ENCODE measurements at places on chromosomes 12 and 14. TPM values are rescaled to one million over a fixed set of nuclear protein-coding genes. Genes with fewer than 3 reads are reported as not detected.

DNA sequence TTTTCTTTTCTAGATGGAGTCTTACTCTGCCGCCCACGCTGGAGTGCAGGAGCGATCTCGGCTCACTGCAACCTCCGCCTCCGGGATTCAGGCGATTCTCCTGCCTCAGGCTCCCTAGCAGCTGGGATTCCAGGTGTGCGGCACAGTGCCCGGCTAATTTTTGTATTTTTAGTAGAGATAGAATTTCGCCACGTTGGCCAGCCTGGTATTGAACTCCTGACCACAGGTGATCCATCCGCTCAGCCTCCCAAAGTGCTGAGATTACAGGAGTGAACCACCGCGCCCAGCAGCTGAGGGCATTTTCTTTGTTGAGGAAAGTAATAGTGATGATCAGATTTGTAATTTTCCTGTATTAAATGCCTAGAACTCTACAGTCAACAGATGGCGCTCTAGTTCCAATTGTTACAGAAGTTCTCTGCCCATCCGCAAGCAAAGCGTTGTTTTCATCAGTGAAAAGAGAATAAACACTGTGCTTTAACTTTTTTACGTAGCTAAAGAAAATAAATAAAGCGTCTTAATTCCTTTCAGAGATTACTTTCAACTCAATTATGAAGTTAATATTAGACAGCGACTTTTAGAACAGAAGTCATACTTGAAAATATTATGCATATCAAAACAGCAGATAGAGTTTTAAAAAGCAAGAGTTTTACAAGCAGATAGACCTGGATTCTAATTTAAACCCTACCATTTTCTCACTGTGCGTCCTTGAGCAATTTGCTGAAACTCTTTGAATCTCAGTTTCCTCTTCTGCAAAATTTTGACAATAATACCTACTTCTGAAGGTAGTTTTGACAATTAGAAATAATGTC is 335.1 kb downstream of the DUSP6 start:
- H3K4me1 ChIP-seq: peaks cover 6% of the 10 kb centered on the region
- no peak overlapping the region for H3K27ac ChIP-seq
- peak overlapping the region; percentile 66 for H3K4me3 ChIP-seq
- H3K36me3 ChIP-seq: no peaks in the 10 kb centered on the region
- peak; percentile 11 for DNase-seq

DNA sequence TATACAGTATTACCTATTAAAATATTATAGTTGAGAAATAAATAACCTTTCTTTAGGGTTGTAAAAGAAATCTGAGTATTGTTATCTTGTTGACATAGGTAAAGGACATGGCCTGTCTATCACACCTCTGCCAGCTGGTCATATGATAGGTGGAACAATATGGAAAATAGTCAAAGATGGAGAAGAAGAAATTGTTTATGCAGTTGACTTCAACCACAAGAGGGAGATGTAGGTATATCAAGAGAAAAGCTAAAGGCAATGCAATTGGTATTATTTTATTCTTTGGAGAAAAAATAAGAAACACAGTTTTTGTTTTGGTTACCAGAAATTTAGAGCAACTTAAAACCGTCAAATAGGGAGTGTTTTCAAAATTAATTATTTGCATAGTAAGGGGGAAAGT is 13.5 kb downstream of the CPSF2 start:
- peaks cover 73% of the 10 kb centered on the region for H3K36me3 ChIP-seq
- no peaks in the 10 kb centered on the region for H3K4me1 ChIP-seq
- no peak overlapping the region for H3K4me3 ChIP-seq

Gene IFNG-AS1
- total RNA-seq: not detected

DNA sequence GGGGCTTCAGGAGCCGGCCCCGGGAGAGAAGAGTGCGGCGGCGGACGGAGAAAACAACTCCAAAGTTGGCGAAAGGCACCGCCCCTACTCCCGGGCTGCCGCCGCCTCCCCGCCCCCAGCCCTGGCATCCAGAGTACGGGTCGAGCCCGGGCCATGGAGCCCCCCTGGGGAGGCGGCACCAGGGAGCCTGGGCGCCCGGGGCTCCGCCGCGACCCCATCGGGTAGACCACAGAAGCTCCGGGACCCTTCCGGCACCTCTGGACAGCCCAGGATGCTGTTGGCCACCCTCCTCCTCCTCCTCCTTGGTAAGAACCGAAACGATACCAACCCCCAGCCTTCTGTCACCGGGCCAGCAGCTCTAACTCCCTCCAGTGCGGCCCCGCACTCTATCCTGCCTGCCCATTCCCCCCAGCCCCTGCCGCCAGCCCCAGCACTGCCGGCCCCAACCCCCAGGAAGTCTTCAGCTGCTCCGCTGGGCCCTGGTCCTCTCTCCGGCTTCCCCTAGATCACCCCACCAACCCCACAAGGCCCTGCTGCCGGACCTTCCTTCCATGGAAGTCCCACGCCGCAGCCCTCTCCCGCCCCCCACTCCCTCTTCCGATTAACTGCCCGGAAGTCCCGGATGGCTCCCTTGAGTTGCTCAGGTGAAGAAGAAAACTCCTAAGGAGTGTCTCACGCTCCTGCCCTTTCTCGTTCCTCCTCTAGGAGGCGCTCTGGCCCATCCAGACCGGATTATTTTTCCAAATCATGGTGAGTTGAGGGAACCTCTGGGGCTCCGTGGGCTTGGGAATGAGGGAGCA is 693 bp downstream of the LRP10 start:
- peak; percentile 94 for DNase-seq
- H3K4me1 ChIP-seq: peaks cover 18% of the 10 kb centered on the region
- peak overlapping the region; percentile 83 for H3K4me3 ChIP-seq
- H3K27me3 ChIP-seq: no peaks in the 10 kb centered on the region
- peak overlapping the region; percentile 36 for H3K27ac ChIP-seq
- H3K36me3 ChIP-seq: peaks cover 11% of the 10 kb centered on the region

GRCh38 chr14:100381395-100382105 is 58.4 kb downstream of the SLC25A47 start:
- DNase-seq: no peak
- no peaks in the 10 kb centered on the region for H3K36me3 ChIP-seq
- H3K4me1 ChIP-seq: peaks cover 46% of the 10 kb centered on the region

GRCh38 chr12:89671469-89671868 is 37.2 kb downstream of the ATP2B1 start:
- no peaks in the 10 kb centered on the region for H3K36me3 ChIP-seq
- peaks cover 10% of the 10 kb centered on the region for H3K4me1 ChIP-seq
- no peak overlapping the region for H3K4me3 ChIP-seq
- H3K27me3 ChIP-seq: no peaks in the 10 kb centered on the region
- DNase-seq: no peak

Gene YARS2
- 38.6 TPM for total RNA-seq

DNA sequence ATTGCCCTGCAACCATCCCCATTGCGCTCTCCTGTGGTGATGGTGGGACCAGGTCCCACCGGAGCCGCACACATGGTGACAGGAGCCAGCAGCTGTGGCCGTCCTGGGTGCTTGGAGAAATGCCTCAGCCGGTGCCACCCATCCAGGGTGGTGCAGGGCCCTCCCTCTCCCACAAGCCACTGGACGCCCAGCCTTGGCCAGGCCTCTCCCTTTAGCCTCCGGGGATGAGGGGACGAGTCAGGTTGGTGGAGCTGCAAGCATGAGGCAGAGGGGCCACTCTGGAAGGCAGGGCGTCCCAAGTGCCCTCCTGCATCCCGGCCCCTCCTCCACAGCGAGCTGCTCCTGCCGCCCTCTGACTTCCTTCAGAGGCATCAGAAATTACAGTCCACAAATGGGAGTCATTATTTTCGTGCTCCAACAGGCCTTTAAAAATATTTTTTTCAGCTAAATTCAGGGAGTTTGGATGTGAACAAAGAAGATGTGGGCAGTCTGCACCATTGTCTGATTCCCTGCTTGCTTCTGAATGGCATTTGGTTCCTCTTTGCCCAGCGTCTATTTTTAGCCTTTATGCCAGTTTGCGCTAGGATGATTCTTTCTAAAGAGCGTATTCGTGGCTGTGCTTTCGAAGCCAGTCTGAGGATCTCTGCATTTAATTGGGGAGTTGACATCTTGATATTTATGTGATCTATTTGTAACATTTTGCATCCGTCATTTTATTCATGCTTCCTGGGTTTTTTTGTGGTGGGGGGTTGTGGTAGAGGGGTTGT is 189.4 kb downstream of the ADGRD1 start:
- H3K27me3 ChIP-seq: no peaks in the 10 kb centered on the region
- DNase-seq: no peak
- peaks cover 4% of the 10 kb centered on the region for H3K4me1 ChIP-seq
- no peak overlapping the region for H3K4me3 ChIP-seq
- no peak overlapping the region for H3K27ac ChIP-seq
- no peaks in the 10 kb centered on the region for H3K36me3 ChIP-seq

GRCh38 chr14:96204151-96205058 is at the start of gene BDKRB2:
Gene BDKRB2, plus strand, starts transcription at chr14:96204839. Its CDS starts 32,269 bp downstream, at chr14:96237108.
- H3K36me3 ChIP-seq: no peaks in the 10 kb centered on the region
- H3K27me3 ChIP-seq: peaks cover 30% of the 10 kb centered on the region
- peak within 1 kb of the TSS; percentile 64 for H3K4me3 ChIP-seq
- H3K27ac ChIP-seq: no peak within 1 kb of the TSS
- peak; percentile 65 for DNase-seq
- peaks cover 18% of the 10 kb centered on the region for H3K4me1 ChIP-seq

- H3K27ac ChIP-seq: no peak overlapping the region
- no peaks in the 10 kb centered on the region for H3K27me3 ChIP-seq
- H3K4me3 ChIP-seq: no peak overlapping the region
- no peak for DNase-seq
- peaks cover 27% of the 10 kb centered on the region for H3K4me1 ChIP-seq
- H3K36me3 ChIP-seq: peaks cover 7% of the 10 kb centered on the region
Observed at GRCh38 chr12:26704684-26705460, 128.1 kb downstream of the ITPR2 start.

- H3K36me3 ChIP-seq: no peaks in the 10 kb centered on the region
- no peak overlapping the region for H3K27ac ChIP-seq
- no peak overlapping the region for H3K4me3 ChIP-seq
- peaks cover 16% of the 10 kb centered on the region for H3K4me1 ChIP-seq
- no peak for DNase-seq
Observed at GRCh38 chr12:1913377-1914113, 4.9 kb downstream of the CACNA2D4 start.

- peaks cover 25% of the 10 kb centered on the region for H3K27me3 ChIP-seq
- peak; percentile 59 for DNase-seq
- H3K27ac ChIP-seq: peak overlapping the region; percentile 78
- peaks cover 23% of the 10 kb centered on the region for H3K4me1 ChIP-seq
- peak overlapping the region; percentile 29 for H3K4me3 ChIP-seq
- no peaks in the 10 kb centered on the region for H3K36me3 ChIP-seq
Observed at GRCh38 chr12:65510584-65511050, 232.1 kb downstream of the MSRB3 start.

Gene CDCA4
- 55.9 TPM for total RNA-seq

DNA sequence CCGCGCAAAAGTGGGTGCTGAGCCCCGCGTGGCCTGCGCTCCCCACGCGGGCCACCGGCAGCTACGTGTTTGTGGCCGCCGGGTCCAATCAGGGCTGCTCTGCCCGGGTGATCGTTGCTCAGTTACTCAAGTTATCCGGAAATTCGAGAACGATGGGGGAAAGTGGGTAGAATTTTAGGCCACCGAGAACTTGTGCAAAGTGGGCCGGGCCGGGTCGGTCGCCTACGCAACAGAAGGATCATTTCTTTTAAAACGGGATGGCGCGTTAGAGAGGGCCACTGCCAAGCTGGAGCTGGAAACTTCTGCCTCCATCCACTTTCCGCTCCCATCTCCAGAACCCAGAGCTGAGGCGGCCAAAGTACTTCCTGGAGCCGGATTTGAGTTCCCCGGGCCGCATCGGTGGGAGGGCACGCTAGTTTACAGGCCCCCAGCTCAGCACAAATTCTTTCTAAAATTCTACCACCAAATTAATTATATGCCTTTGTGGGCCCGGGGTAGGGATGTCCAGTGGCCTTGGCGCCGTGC is 3.5 kb downstream of the RFX4 start:
- peak overlapping the region; percentile 79 for H3K4me3 ChIP-seq
- H3K27me3 ChIP-seq: peaks cover 93% of the 10 kb centered on the region
- no peak overlapping the region for H3K27ac ChIP-seq
- H3K36me3 ChIP-seq: no peaks in the 10 kb centered on the region

DNA sequence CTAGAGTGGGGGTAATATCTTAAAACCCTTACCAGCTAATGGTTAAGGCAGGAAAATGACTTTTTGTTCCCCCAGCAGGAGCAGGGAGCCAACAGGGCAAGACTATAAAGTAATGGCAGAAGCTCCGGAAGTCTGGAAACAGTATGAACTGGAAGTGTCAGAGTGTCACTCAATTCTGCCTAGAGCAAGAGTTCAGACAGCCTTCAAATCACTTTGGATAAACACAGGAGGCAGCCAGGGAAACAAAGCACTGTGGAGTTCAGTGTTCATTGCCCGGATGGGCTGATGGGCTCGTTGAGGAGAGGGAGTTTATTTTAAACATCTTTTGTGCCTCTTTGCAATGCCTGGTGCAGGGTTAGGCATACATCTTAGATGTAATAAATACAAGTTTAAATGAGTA is 16.5 kb upstream of the DYRK2 start:
- no peak for DNase-seq
- H3K27ac ChIP-seq: no peak overlapping the region
- no peak overlapping the region for H3K4me3 ChIP-seq
- H3K4me1 ChIP-seq: peaks cover 54% of the 10 kb centered on the region
- no peaks in the 10 kb centered on the region for H3K36me3 ChIP-seq

DNA sequence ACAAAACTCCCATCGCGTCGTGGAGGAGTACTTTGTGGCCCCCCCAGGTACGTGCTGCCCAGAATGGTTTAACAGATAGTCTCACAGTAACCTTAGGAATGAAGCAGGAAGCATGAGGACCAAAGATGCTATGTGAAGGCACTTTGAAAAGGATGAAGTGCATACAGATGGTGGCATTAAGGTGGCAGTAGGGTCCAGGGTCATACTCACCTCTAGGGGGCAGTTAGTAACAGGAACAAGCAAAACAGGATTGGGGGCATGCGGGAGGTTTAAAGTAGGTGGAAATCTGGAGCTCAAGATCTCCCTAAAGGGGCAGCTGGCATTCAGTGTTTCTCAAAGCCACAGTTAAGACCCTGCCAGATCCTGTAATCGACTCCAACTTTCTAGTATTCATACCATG is 10.9 kb downstream of the GATC start:
- no peaks in the 10 kb centered on the region for H3K27me3 ChIP-seq
- H3K4me3 ChIP-seq: no peak overlapping the region
- H3K4me1 ChIP-seq: no peaks in the 10 kb centered on the region
- peak; percentile 30 for DNase-seq
- H3K27ac ChIP-seq: no peak overlapping the region
- H3K36me3 ChIP-seq: peaks cover 58% of the 10 kb centered on the region

All from WTC11 (cell line).